CD4-positive, CD25-positive, alpha-beta regulatory T cell (primary cell): ENCODE measurements at places on chromosomes 11 and 22. TPM values are rescaled to one million over a fixed set of nuclear protein-coding genes. Genes with fewer than 3 reads are reported as not detected.

Gene MCHR1
- not detected for total RNA-seq

Gene SEPTIN3
- 0.67 TPM for total RNA-seq

GRCh38 chr22:35634015-35634414, 14.2 kb upstream of the APOL6 start:
- H3K36me3 ChIP-seq = no peaks in the 10 kb centered on the region
- H3K4me3 ChIP-seq = no peak overlapping the region
- H3K27me3 ChIP-seq = no peaks in the 10 kb centered on the region
- H3K27ac ChIP-seq = no peak overlapping the region
- H3K4me1 ChIP-seq = no peaks in the 10 kb centered on the region
- DNase-seq = no peak

- peak; percentile 15 for DNase-seq
- no peaks in the 10 kb centered on the region for H3K4me1 ChIP-seq
- H3K27ac ChIP-seq = no peak overlapping the region
- H3K27me3 ChIP-seq = no peaks in the 10 kb centered on the region
- no peak overlapping the region for H3K4me3 ChIP-seq
Measured at GRCh38 chr11:31487848-31488247, 21.6 kb downstream of the IMMP1L start.

- H3K4me3 ChIP-seq = no peak overlapping the region
- no peak overlapping the region for H3K27ac ChIP-seq
- no peaks in the 10 kb centered on the region for H3K4me1 ChIP-seq
- H3K27me3 ChIP-seq = no peaks in the 10 kb centered on the region
- no peak for DNase-seq
- H3K36me3 ChIP-seq = no peaks in the 10 kb centered on the region
Measured at GRCh38 chr11:113198972-113199661, 115.3 kb upstream of the TTC12 start.
